ENCODE measurements at places on chromosomes 7 and 10.

- no peak for DNase-seq
These were observed 33.7 kb downstream of the PRKAG2 start for GRCh38 chr7:151843181-151843580.

DNA sequence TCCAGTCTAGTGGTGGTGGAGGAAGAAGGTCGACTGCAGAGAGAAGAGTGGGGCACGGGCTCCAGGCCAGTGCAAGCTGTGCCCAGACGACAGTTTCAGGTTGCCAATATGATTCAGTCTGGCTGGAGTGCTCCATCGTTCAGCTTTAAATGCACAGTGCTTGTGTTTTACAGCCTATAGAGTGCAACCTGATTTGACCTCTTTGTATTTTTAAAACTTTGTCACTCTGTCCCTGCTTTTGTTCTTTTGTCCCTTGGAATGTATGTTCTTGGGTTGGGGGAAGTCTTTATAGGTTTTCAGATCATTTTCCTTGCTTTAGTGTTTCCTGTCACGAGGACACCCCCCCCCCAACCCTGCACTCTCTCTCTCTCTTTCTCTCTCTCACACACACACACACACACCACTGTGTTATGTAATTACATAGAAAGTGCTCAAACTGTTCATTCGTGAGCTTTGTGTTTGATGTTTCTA, 198.0 kb downstream of the CAMK1D start:
- DNase-seq = no peak

DNA sequence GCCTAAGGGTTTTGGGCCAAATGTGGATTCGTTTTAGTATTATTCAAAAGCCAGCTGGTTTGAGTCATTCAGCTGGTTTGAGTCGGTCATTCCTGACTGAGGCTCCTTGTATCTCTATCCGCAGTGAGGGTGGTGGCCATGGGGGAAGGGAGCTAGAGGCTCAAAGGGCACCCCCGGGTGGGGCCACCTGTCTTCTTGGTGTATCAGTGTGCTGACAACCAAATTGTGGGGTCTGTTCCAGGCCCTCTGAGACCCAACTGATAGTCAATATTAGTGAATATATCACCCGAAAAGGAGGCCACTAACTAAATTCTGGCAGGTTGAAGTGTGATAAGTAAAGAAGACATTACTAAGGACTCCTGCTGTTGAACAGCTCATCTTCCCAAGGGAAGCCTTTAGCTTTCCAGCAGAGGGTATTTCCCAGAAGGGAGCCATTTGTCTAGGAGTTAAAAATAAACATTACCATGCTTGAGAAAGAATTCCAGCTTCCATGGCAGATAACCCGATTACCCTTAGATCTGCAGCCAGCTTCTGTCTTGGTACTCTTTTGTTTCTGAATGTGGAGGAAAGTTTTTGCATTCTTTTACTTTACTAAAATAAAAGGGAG, 29.9 kb upstream of the DDX50 start:
- DNase-seq = no peak

DNA sequence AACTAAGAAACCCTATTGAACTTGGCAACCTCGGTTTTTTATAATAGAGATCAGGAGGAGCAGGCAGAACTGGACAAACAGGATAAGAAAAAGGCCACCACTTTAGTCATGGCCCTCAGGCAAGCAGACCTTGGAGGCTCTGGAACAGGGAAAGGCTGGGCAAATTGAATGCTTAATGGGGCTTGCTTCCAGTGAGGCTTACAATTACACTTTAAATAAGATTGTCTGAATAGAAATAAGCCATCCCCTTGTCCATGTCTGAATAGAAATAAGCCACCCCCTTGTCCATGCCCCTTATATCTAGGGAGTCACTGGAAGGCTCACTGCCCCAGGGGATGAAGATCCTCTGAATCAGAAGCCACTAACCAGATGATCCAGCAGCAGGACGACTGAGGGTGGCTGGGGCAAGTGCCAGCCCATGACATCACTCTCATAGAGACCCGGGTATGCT, 40.6 kb downstream of the AKR1B15 start:
- no peak for DNase-seq

DNA sequence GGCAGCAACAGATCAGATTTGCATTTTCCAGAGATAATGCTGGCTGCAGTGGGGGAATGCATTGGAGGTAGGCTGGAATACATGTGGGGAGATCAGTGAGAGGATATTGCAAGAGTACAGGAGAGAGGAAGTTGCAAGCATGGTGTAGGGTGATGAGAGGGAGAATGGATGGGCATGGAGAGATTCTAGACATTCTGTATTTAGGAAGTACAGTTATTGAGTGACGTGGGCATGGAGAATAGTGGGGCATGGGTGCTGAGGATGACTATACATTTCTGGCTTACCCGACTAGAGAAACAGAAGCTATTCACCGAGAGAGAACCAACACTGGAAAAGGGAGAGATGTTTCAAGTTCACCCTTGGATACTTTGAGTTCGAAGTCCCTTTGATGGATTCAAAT, 116.9 kb upstream of the SVIL start:
- no peak for DNase-seq

GRCh38 chr7:127979728-127980126, 51.5 kb downstream of the LRRC4 start:
- no peak for DNase-seq

GRCh38 chr10:79027147-79028055, 41.4 kb upstream of the ZMIZ1 start:
- no peak for DNase-seq

- no peak for DNase-seq
These were observed 331.6 kb upstream of the ZNF32 start for GRCh38 chr10:43980313-43980712.

DNA sequence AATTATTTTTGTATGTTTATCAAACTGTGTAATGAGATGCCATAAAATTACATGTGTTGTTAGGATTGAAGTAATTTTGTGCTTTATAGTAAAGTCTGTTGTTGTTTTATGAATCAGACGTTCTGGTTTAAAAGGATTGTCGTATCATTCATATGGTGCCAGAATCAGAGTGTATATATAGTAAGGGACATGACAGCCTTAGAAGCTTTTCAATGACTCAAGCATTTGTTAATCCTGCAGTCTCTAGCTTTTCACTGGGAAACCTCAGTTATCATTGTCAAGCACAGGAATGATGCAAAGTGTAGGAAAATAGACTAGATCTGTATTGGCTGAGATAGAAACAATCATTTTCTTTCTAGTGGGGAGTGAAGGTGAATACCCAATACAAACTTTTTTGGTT, 57.5 kb downstream of the TRRAP start:
- no peak for DNase-seq

DNA sequence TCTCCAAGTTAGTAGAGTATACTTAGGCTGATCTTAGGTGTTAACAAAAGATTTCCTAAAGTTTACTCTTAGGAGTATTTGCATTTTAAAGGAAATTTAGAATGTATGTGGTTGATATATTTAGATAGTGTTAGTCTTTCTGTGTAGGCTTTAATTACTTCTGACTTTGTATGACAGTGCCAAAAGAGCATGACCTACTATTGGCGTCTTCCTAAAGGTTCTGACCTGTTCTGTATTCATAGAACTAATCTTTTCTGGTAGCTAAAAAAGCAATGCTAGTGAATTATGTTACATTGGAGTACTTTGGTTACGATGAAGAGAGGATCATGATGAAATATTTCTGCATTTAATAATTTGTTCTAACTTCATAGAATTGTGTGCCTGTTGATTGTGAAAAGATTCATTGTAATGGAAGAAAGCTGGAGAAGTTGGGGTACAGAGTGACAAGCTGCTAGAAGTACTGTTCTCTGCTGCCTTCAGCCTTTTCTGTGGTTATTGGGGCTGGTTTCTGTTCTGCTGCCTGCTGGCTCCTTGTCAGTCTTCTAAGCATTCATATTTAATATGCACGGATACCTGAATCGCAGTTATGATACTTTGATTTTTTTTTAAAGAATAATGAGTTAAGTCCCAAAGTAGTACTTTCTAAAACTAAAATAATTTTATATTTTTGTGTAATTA, 13.2 kb downstream of the WAC start:
- DNase-seq = no peak
